GM23338 (cell line): ENCODE measurements at places on chromosomes 11 and 22. TPM values are rescaled to one million over a fixed set of nuclear protein-coding genes. Genes with fewer than 3 reads are reported as not detected.

DNA sequence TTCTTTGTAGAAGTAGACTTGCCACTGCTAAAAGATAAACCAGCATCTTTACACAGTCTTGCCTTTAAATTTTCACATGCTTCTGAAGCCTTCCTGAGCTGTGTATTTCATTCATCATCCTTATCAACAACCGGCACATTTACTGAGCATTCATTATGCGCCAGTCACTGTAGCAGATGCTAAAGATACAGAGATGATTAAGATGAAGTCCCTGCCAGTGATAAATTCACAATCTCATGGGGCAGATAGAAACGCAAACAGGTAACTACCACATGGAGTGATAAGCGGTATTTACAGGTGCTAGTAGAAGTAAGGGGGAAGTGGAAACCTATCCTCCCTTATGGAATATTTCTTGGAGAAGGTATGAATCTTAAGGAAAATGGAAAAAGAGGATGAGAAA lies 67.2 kb downstream of the PRCP start:
- no peak overlapping the region for H3K4me3 ChIP-seq
- H3K36me3 ChIP-seq: no peaks in the 10 kb centered on the region
- H3K27me3 ChIP-seq: no peaks in the 10 kb centered on the region
- DNase-seq: no peak
- peaks cover 8% of the 10 kb centered on the region for H3K4me1 ChIP-seq
- no peak overlapping the region for H3K27ac ChIP-seq

DNA sequence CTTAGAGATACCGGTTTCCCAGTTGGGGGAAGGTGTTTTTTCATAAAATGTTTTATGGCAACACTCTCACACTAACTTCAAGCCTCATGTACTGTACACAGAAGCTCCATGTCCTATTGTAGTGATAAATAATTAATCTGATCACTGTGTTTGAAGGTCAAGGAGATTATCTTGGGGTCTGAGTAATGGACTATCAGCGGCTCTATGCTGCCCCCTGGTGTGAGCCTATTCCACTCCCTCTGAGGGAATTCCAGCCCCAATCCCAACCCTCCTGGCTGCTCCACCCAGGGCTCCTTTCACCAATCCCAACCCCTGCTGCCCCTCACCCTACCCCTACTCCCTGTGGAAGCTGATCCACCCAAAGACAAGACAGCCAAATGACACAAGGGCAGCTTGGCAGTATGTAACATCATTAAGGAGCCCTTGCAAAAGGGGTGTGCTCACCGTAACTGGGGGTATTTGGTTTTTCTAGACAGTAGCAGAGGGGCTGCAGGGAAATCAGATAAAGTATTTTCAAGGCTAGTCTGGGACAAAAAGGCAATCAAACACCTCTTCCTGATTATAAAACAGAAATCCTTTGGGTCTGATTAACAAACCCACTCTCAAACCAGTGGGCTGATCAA lies 22.3 kb downstream of the HPS4 start:
- no peaks in the 10 kb centered on the region for H3K27me3 ChIP-seq
- no peaks in the 10 kb centered on the region for H3K4me1 ChIP-seq
- H3K36me3 ChIP-seq: peaks cover 16% of the 10 kb centered on the region
- no peak overlapping the region for H3K27ac ChIP-seq
- no peak overlapping the region for H3K4me3 ChIP-seq

GRCh38 chr11:65404638-65405339 lies 17.8 kb upstream of the NEAT1 start:
- H3K27ac ChIP-seq: no peak overlapping the region
- 0 out of 2 replicates have a peak, but pooled peaks cover 6% of the 10 kb centered on the region for H3K4me1 ChIP-seq
- H3K27me3 ChIP-seq: no peaks in the 10 kb centered on the region
- no peak overlapping the region for H3K4me3 ChIP-seq
- DNase-seq: no peak

- H3K4me1 ChIP-seq: peaks cover 35% of the 10 kb centered on the region
- H3K27ac ChIP-seq: no peak overlapping the region
- H3K27me3 ChIP-seq: peaks cover 24% of the 10 kb centered on the region
- no peak overlapping the region for H3K4me3 ChIP-seq
- no peaks in the 10 kb centered on the region for H3K36me3 ChIP-seq
Measured at GRCh38 chr11:44747316-44747715, 20.6 kb downstream of the TSPAN18 start.

- no peak for DNase-seq
- no peaks in the 10 kb centered on the region for H3K27me3 ChIP-seq
- no peaks in the 10 kb centered on the region for H3K36me3 ChIP-seq
- no peak overlapping the region for H3K4me3 ChIP-seq
Measured at GRCh38 chr22:30208631-30209603, 37.6 kb downstream of the LIF start.

GRCh38 chr22:41524809-41525449 lies 19.3 kb downstream of the POLR3H start:
- no peaks in the 10 kb centered on the region for H3K4me1 ChIP-seq
- peak; percentile 58 for DNase-seq
- no peak overlapping the region for H3K4me3 ChIP-seq
- H3K36me3 ChIP-seq: peaks cover 12% of the 10 kb centered on the region; the same call in 1 of the 2 replicates
- no peaks in the 10 kb centered on the region for H3K27me3 ChIP-seq

DNA sequence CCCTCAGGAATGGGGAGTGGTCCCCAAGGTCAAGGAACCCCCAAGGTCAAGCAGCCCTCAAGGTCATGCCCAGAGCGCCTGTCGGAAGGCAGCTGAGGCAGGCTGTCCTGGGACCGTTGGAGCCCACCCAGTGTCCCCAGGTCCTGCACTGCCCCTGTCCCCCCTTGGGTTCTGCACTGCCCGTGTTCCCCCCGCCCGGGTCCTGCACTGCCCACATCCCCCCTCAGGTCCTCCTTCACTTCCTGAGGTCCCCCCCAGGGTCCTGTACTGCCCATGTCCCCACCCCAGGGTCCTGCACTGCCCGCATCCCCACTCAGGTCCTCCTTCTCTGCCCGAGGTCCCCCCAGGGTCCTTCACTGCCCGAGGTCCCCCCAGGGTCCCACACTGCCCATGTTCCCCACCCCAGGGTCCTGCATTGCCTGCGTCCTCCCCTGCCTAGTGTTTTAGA lies 1073.0 kb downstream of the BRD1 start:
- no peak overlapping the region for H3K4me3 ChIP-seq
- no peaks in the 10 kb centered on the region for H3K36me3 ChIP-seq
- H3K27me3 ChIP-seq: no peaks in the 10 kb centered on the region
- H3K4me1 ChIP-seq: no peaks in the 10 kb centered on the region

DNA sequence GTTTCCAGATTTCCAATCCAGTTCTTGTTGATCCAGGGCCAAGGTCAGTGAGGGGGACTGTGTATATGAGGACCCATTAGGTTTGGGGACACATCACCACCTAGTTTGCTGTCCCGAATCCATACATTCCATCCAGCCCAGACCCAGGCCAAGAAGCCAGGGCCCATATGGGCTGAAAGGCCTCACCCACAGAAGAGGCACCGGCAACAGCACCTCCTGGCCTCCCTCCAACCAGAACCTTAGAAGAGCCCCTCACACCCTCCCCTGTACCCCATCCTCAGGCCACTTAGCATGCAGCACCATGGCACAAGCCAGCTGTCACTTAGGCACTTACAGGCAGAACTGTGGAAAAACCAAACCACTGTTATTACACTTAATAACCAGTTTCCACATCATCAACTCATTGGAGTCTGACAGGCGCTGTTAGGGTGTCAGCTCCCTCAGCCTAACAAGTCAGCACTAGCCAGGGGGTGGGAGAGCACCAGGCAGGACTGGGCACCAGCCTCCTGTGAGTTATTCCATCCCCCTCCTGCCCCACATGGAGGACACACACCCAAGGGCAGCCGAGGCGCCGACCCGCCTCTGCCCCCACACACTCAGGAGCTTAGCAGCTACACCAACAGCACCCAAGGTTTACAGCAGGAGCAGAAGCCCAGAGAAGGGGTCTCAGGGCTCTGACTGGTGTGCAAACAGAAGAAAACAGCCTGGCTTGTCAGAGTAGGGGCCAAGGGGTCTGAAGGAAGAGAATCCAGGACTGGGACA lies 132.0 kb downstream of the BUD13 start:
- H3K4me1 ChIP-seq: no peaks in the 10 kb centered on the region; the same call in 1 of the 2 replicates
- no peak for DNase-seq
- H3K4me3 ChIP-seq: no peak overlapping the region
- no peaks in the 10 kb centered on the region for H3K27me3 ChIP-seq
- H3K27ac ChIP-seq: no peak overlapping the region

MYO18B gene
- total RNA-seq: 0.27 and 0.45 TPM in 2 replicates

NDUFV1 gene
- total RNA-seq: 202 and 241 TPM in 2 replicates

C22orf42 gene
- 0.23 and 0.76 TPM in 2 replicates for total RNA-seq

CRACR2B gene
- total RNA-seq: 58.0 and 64.1 TPM in 2 replicates
